ENCODE measurements at places on chromosomes 7 and 10.

- DNase-seq: no peak
Measured at GRCh38 chr7:37129035-37129425, 319.6 kb downstream of the ELMO1 start.

GRCh38 chr10:119360181-119360921 lies 153.0 kb downstream of the GRK5 start:
- peak; percentile 12 for DNase-seq

- no peak for DNase-seq
Measured at GRCh38 chr10:132368881-132369635, 27.9 kb upstream of the PWWP2B start.

DNA sequence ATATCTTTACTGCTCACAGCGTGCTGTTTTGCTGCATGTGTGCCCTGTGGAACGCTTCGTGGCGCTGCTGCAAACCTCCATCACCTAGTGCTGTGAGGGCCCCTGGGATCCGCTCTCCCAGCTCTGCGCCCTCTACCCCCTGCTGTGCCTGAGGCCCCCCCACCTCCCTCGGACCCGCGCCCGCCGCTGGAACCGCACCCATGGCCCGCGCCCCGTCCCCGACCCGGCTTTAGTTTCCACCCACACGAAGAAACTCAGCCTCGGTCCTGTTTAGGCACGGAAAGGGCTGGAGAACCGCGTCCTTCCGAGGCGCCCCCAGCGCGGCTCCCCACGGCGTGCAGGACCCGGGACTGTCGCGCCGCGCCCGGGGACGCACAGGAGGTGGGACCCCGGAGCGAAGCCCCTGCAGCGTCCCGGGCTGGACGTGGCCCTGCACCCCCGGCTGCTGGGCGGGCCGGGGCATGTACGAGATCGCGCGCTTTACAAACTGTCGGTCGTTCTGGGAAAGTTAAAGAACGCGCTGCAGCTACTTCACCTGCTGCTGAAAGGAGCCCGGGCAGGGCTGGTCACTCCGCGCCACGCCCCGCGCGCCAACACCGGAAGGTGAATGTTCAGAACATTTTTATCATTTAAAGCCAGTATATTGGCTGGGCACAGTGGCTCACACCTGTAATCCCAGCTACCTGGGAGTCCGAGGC lies 54.3 kb downstream of the BMS1 start:
- DNase-seq: no peak

DNA sequence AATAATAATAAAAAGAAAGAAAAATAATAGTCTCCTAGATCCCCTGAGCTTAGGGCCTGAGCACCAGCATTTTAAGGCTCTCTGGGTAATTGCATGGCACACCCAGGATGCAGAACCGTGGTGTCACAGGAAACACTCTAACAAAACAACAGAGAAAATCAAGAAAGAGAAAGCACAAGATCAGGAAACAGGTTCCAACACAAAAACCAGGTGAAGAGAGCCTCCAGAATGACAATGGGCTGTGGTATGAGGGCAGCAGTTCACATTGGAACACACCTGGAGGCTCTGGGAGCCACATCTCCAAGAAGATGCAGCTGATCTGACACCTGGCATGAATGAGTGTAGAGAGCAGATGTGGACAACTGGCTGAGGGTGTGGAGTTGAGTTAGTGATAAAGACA lies 7.1 kb downstream of the MMRN2 start:
- no peak for DNase-seq

GRCh38 chr10:79583488-79584024 lies 23.3 kb upstream of the SFTPA2 start:
- no peak for DNase-seq

- no peak for DNase-seq
Measured at GRCh38 chr7:45920502-45921380, at the start of gene IGFBP3. TSS of gene IGFBP3 (minus strand) at chr7:45921272. CDS start at chr7:45921140, 132 bp downstream.

GRCh38 chr7:48473205-48473865 lies 302.1 kb downstream of the ABCA13 start:
- DNase-seq: no peak

- DNase-seq: no peak
Measured at GRCh38 chr7:133830081-133830480, 297.1 kb upstream of the LRGUK start.

All from activated T-helper 2 cell treated with anti-CD3 and anti-CD28 coated beads, Interferon-gamma antibody, Interleukin-2, Interleukin-4, amounts not matched to agents 10 μg/mL and 5 μg/mL and 100 μg/mL, durations not matched to agents 14 hours and 24 hours and 36 hours (primary cell).